Activated naive CD8-positive, alpha-beta T cell treated with anti-CD3 and anti-CD28 coated beads for 36 hours (primary cell): ENCODE measurements at places on chromosomes 2 and 18. TPM values are rescaled to one million over a fixed set of nuclear protein-coding genes. Genes with fewer than 3 reads are reported as not detected.

- DNase-seq = no peak
Observed at GRCh38 chr18:62183578-62184195, 3.2 kb downstream of the PIGN start.

DNA sequence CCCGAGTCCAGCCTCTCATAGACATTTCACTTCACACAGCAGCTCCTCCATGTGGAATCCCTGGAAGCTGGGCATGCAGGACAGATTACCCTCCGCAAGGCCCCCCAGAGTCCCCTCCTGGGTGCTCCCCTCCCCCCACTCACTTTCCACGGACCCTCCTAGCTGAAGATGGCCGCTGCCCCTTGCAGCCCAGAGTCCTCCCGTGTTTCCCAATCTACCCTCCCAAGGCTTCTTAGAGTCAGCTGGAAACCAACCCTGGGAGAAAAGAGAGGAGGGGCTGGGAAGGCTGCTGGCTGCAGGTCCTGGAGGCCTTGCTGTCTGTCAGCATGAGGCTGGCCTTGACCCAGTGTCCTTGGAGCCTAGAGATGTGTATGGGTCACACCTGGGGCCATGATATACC lies 49.0 kb upstream of the HAAO start:
- DNase-seq = no peak

GRCh38 chr2:66536997-66537396 lies 102.1 kb downstream of the MEIS1 start:
- DNase-seq = no peak

DNA sequence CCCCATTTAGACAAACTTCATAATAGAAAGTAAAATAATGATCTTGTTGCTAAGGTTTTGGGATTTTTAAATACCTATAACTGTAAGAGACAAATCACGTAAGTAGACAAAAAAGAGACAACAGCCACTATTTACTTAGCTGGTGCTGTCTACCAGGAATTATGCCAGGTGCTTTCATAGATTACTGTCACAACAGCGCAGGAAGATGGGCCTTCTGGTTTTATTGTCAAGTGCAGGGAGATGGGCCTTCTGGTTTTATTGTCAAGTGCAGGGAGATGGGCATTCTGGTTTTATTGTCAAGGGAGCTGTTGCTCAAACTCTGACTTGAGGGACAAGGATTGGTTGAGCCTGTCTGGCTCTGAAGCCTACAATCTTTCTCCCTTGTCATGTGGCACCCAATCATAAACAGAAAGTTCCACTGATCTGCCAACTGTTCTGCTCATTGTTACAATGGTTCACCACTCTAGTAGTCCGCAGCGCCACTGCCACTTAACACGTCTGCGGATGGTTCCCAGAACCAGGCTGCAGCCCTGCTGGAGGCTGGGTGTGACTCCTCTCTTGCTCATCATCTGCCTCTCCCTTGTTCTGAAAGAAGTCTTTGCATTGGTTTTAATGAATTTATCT lies 95.0 kb downstream of the RNF144A start:
- no peak for DNase-seq

Gene CSRNP3
- total RNA-seq = not detected

GRCh38 chr2:174395969-174396630 lies 570 bp downstream of the SCRN3 start:
- no peak for DNase-seq

DNA sequence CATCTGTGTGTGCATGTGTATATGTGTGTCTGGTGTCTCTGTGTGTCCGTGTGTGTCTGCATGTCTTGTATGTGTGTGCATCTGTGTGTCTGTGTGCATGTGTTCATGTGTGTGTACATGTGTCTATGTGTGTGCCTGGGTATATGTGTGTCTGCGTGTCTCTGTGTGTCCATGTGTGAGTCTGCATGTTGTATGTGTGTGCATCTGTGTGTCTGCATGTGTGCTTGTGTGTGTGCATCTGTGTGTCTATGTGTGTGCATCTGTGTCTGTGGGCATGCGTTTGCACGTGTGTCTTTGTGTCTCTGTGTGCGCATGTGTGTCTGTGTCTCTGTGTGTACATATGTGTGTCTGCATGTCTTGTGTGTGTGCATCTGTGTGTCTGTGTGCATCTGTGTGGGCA lies 207.7 kb downstream of the TNS1 start:
- no peak for DNase-seq

DNA sequence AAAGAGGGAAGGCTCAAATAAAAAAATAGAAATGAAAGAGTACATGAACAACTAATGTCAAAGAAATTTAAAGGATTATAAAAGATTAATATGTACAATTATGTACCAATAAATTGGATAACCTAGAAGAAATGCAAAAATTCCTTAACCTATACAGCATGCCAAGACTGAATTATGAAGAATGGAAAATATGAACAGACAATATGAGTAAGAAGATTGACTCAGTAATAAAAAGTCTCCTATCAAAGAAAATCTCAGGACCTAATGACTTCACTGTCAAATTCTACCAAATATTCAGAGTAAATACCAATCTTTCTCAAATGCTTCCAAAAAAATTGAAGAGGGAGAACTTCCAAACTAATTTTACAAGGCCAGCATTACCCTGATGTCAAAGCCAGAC lies 120.2 kb upstream of the SPOPL start:
- no peak for DNase-seq

Gene TRIP12
- 262 TPM for total RNA-seq

GRCh38 chr2:8477552-8478470 lies 204.0 kb upstream of the ID2 start:
- no peak for DNase-seq

DNA sequence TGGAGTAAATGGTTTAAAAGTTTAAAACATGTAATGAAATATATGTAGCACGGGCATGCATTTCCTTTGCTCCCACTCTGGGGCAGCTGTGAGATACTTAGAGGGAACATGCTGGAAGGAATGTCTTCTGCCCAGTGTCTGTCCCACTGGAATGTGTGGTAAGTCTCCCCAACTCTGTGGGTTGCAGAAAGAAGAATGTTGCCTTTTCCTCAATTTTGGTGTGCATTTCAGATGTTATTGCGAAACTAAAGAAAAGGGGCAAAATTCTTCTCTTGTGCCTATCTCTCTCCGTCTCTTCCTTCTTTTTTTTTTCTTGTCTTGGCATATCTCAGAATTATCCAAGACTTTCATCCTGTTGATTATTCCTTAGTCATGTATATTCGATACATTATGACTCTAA lies 201.1 kb downstream of the SH3RF3 start:
- no peak for DNase-seq

- no peak for DNase-seq
Observed at GRCh38 chr2:241015439-241015838, 17.0 kb downstream of the SNED1 start.

GRCh38 chr2:177052471-177052870 lies 160.1 kb upstream of the HNRNPA3 start:
- no peak for DNase-seq

DNA sequence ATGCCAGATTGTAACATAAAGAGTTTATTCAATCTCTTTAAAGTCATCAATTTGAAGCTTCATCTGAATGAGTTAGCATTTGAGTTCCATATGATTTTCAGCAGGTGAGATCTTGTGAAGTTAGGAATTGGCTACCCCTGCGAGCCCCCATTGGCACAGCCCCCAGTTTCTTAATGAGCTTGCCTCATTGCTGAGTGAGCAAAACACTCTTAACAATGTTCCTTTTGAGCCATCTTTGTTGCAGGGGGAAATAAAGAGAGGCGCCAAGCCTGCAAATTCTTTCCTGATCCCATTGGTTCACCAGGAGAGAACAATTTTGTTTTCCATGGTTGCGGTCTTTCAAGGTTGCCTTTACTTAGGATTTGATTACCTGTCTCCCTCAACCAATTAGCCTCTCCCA lies 18.7 kb downstream of the DPP10 start:
- no peak for DNase-seq

GRCh38 chr2:20612925-20613916 lies 37.7 kb downstream of the HS1BP3 start:
- DNase-seq = no peak

DNA sequence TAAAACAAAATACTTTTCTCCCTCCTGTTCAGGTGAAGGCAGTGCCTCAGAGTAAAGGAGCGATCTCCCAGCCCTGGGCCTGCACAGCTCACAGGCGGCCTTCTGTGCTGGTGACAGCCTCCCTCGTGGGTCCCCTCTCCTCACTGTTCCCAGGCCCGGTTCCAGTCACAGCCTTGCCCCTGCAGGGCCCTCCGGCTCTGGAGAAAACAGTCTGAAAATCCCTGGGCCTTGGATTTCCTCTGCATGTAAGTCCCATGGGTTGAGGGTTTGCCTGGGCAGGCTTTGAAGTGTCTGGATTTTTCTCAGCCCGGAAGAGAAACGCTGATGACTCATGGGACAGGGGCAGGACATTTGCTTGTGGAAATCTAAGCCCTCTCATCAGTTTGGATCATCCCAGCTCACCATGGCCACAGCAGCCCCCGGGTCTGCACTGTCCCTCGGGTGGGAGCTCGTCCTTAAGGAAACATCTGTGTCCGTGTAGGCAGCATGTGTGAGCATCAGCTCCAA lies 186.1 kb upstream of the RAB12 start:
- no peak for DNase-seq

DNA sequence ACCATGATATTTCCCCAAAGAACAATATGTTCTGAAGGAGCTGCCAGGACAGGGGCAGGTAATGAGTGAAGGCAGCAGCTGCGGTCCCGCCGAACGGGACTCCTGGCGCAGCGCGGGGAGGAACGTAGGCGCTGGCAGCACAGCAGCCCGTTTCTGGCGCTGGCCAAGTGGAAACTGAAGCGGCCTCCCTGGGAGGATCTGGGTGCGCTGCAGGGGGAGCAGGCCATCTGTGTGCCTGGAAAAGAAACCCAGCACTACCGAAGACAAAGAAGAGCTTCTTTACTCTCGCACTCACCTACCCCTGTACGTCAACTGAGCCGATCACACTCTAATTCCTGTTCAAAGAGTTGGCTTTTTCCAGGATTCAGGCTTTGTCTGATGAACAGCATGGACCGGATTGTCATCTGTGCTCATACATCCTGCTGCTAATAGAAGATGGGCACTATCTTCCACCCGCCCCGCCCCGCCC lies 11.8 kb downstream of the G6PC2 start:
- peak; percentile 6 for DNase-seq

Gene PDCD1
- total RNA-seq = 24.3 TPM
